H1 (cell line): ENCODE measurements at places on chromosomes 4 and X. TPM values are rescaled to one million over a fixed set of nuclear protein-coding genes. Genes with fewer than 3 reads are reported as not detected.
A peak's percentile ranks its signal among the peaks of the same experiment; 100 is the strongest.

DNA sequence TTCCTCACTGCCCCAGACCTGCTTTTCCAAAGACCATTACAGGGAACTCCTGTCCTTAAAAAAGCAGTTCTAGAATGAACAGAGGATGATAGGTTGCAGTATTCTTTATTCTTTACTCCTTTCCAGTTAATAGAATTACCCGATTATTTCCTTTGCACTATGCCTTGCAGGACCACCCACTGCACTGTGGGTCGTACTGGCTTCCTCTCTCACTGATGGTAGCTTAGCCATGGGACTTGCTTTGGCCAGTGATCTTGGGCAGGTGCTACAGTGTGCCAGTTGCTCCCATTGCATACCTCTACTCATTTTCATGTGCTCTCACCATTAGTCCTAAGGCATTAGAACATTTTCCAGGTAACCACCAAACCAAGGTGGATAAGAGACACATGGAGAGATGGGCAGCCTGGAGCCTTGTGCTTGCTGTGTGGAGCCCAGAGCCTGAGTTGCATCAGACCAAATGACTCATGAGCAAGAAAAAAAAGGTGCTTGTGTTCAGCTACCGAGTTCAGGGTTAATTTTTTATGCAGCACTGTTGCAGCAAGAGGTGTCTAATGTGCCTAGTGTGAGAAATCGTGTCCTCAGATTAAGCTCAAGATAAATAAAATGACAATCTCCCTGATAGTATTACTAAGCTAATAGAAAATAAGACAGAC, 7.6 kb upstream of the UNC5C start:
- H3K36me3 ChIP-seq, result no peaks in the 10 kb centered on the region
- DNase-seq, result no peak
- H3K4me1 ChIP-seq, result peaks cover 2% of the 10 kb centered on the region
- H3K27ac ChIP-seq, result no peak overlapping the region
- H3K27me3 ChIP-seq, result no peaks in the 10 kb centered on the region
- no peak overlapping the region for H3K4me3 ChIP-seq

- no peaks in the 10 kb centered on the region for H3K4me1 ChIP-seq
- H3K27ac ChIP-seq, result no peak overlapping the region
- H3K36me3 ChIP-seq, result no peaks in the 10 kb centered on the region
- no peaks in the 10 kb centered on the region for H3K27me3 ChIP-seq
- no peak overlapping the region for H3K4me3 ChIP-seq
- no peak for DNase-seq
These were observed 86.4 kb upstream of the UXT start for GRCh38 chrX:47745416-47745815.

DNA sequence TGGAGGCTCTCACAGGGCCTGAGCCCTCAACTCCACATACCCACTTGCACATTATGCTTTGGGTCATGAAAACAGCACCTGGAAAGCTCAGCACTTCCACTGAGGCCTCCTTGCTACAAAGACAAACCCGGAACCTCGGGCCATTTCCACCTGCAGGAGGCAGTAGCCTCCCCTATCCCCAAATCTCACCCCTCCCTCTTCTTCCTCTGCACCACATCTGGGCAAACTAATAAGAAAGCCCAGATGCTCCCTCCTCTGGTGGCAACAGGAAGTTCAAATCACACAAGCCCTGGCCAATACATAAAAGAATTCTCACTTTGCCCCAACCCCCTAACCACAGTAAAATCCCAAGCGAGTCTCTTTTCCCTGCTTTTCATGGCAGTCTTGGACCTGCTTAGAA, 136.4 kb downstream of the MAPK10 start:
- H3K27me3 ChIP-seq, result no peaks in the 10 kb centered on the region
- peaks cover 3% of the 10 kb centered on the region for H3K4me1 ChIP-seq
- no peak overlapping the region for H3K27ac ChIP-seq
- H3K36me3 ChIP-seq, result no peaks in the 10 kb centered on the region
- peak; percentile 79 for DNase-seq

DNA sequence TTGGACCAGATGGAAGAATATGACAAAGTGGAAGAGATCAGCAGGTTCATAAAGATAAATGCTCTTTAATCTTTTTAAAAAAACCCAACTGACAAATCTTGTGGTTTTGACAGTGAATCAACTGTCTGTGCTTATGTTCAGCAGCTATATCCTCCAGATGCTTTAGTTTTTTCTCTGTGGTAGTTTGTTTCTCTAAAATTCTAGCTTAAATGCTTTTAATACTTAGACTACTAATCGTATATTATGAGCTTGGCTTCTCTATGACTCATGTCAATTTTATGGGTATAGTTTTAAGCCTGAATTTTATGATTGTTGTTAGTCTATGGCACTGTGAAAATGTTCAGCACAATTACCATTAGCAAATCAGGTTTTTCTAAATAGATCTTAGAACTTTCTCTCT, 12.9 kb downstream of the HHIP start:
- H3K36me3 ChIP-seq, result no peaks in the 10 kb centered on the region
- DNase-seq, result no peak
- no peak overlapping the region for H3K27ac ChIP-seq
- H3K4me1 ChIP-seq, result no peaks in the 10 kb centered on the region

The GABRB1 gene
- 0.22 TPM in 1 of 2 replicates, not detected in the other for total RNA-seq

The RXFP1 gene
- 0.56 and 0.57 TPM in 2 replicates for total RNA-seq

The XAGE1A gene
- total RNA-seq, result not detected in 2 replicates

The ANOS1 gene
- 57.8 and 59.0 TPM in 2 replicates for total RNA-seq

The KLHL4 gene
- 16.0 and 16.9 TPM in 2 replicates for total RNA-seq
